ENCODE measurements at places on chromosomes 2 and 18. TPM values are rescaled to one million over a fixed set of nuclear protein-coding genes. Genes with fewer than 3 reads are reported as not detected.
A peak's percentile ranks its signal among the peaks of the same experiment; 100 is the strongest.

DNA sequence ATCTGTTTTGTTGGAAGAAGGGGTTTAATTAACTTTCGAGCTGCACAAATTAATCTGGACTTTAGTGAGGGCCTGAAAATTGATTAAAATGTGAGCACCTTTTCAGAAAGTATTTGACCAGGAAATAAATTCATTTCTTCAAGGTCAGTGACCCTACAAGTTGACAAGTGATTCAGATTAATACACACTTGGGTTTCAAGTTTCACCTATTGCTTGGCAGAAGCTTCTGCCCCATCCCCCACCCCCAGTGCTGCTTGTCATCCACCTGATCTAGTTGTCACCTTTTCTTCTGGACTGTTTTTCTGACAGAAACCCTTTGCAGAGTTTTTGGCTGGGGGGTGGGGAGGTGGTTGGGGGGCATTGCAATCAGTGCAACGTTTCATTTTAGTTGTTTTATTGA lies 46.2 kb downstream of the RPRM start:
- DNase-seq = no peak

- peak; percentile 36 for DNase-seq
These were observed 149.1 kb upstream of the GATA6 start for GRCh38 chr18:22020127-22020866.

DNA sequence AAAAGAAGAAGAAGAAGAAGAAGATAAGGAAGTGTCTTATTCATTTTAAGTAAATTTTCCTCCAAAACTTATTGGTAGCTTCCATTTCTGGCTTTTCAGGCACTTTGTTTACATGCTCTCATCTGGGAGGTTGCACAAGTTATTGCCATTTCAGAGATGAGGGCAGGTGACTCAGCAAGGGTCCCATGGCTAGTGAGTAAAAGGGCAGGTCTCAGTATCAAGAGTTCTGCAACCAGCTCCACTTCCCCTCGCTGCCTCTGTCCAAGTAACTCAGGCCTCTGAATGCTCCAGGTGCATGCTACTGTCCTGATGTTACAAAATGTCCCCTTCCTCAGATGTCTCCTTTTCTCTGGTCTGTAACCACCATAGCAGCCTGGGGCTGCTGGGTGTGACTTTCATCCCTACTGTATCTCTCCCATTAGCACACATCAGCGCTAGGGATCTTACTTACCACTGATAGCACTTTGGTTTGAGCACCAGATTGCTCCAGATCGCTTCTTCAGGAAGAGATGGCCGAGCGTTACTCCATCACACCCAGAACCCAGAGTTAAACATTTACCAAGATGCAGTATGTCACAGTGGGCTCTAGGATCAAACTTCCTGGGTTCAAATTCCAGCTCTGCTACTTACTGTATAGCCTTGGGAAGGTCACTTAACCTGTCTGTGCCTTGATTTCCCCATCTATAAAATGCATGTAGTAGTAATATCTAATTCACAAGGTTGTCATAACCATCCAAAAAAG lies 57.4 kb upstream of the LAPTM4A start:
- no peak for DNase-seq

DNA sequence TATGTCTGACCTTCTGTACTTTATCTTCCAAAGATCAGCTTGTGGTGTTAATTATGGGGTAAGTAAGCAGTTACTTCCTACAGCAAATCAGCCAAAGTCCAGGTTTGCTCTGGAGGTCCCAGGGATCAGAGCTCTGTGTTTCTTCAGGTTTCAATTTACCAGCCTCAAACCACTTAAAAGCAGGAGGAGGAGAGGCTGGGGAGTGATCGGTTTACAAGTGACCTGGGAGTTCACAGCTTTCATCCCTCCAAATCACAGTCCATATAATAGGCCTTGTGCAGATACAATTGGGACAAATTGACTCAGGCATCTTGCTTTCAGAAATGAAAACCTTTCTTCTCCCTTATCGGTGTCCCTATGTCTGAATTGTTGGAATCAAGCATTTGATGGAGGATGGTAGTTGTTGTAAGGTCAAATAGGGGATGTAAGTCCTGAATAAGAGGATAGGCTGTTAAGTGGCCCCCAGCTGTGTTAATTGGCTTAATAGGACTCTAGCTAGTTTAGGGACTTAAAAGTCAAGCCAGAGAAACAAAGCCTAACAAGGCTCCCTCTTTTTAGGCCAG lies 188.0 kb upstream of the NT5C1B start:
- no peak for DNase-seq

GRCh38 chr2:177302552-177302951 lies 38.0 kb upstream of the NFE2L2 start:
- DNase-seq = no peak

The PSD4 gene
- total RNA-seq = 79.0 TPM

DNA sequence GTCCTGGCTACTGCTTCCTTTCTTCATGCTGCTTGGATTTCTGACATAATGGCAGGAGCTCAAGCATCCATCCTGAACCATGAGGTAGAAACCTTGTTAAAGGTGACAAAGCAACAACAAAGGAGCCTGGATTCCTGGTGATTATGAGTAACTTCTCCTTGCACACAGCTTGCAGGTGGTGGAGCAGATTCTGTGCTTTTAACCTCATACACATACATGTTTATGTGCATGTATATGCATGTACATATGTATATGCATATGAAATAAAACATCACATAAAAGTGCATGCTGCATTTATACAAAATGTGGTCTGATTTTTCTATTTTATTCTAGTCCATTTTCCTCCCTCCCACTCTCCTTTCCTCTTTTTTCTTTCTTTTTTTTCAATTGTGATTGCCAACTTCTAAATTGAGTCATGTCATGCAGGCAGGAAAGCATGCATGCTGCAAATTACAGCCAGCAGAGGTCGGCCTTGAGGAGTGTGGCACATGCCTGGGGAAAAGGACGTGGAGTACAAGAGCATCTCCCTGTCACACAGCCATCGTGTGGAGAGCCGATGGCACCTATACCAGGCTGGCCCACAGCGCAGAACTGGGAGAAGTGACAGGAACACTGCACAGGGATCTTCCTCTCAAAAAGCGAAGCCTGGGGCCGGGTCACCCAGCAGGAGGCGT lies 17.9 kb downstream of the LCT start:
- no peak for DNase-seq

DNA sequence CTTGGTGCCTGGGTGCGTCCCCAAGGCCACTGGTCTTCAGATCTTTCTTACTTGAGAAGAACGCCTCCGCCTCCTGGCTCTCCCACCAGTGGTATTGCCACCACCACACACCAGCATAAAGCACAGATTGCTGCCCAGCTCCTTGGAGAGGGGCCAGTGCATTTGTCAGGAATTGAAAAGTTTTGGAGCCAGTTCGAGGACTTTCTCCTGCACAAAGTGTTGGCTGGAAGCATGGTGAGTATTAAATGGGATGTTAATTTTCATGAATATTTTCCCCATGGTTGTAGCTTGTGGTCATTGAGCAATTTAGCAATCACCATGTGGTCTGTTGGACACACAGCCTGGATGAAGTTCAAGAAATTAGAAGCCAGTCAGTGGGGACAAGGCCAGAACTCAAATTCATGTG lies 684.6 kb upstream of the FANCL start:
- peak; percentile 17 for DNase-seq

The IL1RN gene
- total RNA-seq = 140 TPM

The CCDC93 gene
- 25.7 TPM for total RNA-seq

The ICOS gene
- 0.25 TPM for total RNA-seq

The CLK1 gene
- 227 TPM for total RNA-seq

- no peak for DNase-seq
These were observed 254.2 kb upstream of the SESTD1 start for GRCh38 chr2:179518830-179519229.

DNA sequence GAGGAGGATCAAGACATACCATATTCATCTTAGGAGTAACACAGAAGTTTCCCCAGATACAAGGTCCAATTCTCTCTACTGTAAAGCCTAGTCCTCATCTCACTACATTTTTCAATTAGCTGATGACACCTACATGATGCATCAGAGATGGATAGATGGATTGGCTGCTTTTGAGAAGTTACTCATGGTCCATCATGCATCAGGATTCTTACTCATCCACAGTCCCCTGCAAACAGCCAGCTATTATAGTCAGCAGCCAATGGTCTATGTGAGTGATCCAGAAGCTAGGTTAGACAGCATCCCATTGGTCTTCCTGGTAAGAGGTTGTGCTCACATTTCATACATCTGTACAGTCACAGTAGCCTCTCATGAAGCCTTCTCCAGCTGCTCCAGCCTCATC lies 154.5 kb upstream of the NRP2 start:
- no peak for DNase-seq

The DOK6 gene
- 0.42 TPM for total RNA-seq

- no peak for DNase-seq
These were observed 1.4 kb downstream of the ITGA6 start for GRCh38 chr2:172428832-172429210.

DNA sequence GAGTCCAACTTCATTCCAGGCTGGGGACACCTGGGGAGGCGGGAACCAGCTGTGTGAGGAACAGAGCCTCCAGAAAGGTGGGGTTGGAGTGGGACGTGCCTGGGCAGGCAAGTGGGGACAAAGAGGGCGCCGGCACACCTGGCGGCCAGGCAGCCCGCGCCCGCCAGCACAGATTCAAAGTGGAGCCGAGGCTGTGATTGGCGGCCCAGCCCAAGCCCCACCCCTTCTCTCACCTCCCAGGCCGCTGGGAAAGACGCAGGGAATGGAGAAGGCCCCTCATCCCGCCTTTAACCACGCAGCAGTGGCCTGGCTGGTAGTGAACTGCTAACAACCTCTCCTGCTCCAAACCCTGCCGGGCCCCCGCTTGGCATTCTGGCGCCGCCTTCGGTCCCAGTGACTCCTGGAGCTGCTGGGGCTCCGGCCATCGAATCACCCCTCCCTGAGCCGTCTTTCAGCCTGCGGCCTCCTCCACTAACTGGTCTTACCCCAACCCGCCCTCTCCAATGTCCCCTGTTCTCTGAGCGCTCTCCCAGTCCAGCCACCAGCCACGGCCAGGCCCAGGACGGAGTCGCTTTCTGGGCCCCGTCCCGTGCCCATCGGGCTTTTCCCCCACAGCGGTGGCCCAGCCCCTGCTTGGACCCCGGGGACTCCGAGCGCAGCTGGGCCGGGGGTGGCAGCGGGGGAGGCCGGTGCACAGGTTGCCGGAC lies 27.9 kb upstream of the PTMA start:
- no peak for DNase-seq

The RASGRP3 gene
- 5.9 TPM for total RNA-seq

- no peak for DNase-seq
These were observed 116.2 kb downstream of the RAB3GAP1 start for GRCh38 chr2:135168204-135168856.

GRCh38 chr2:16475986-16476567 lies 189.6 kb downstream of the CYRIA start:
- DNase-seq = no peak

- no peak for DNase-seq
These were observed 22.8 kb upstream of the SCN7A start for GRCh38 chr2:166516712-166517303.

GRCh38 chr2:13654416-13654815 lies 937.7 kb downstream of the TRIB2 start:
- no peak for DNase-seq

GRCh38 chr2:134248913-134249312 lies 5.0 kb upstream of the MGAT5 start:
- no peak for DNase-seq
